ENCODE measurements at places on chromosomes 4 and X.

DNA sequence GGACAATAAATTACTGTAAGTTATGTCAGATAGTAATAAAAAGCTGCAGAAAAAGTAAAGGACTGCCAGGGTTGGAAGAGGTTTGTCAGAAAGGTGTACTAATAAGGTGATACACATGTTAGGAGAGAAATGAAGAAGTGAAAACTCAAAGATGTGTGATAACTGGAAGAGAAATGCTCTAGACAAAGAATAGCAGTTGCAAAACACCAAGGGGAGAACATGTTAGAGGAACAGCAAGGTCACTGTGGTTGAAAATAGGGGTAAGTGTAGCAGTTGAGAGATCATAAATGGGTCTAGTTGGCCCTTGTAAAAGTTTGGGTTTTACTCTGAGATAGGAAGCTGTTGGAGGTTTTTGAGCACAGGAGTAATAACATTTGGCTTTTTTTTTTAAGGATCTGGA is 46.9 kb downstream of the HSPA4L start:
- DNase-seq: no peak

DNA sequence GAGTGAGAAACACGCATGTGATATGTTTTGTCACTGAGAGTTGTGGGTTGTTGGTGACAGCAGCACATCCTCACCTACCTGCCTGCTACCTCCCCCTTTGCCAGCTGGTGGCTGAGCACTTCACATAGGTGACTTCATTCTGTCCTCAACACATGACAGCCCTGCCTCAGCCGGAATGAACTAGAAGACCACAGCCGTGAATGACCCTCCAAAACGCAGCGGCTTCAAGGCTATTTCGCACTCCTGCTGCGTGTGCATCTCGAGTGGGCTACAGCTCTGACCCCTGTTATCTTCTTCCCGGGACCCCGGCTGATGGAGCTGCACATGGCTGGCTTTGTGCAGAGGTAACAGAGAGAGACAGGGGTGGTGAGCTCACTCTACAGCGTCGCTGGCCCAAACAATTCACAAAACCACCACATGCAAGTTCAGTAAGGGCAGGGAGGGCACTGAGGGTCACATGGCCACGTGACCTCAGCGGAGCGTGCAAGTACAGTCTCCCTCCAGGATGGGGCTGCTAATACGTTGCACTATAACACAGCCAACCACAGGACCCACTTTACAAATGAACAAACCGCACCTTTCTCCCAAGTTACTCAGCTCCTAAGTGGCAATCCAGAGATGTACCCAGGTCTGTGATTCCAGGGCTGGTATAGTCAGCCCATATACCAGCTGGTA is 6.3 kb upstream of the PPP2R2C start:
- no peak for DNase-seq

GRCh38 chrX:17527135-17527701 is 152.2 kb downstream of the NHS start:
- DNase-seq: peak; percentile 21

DNA sequence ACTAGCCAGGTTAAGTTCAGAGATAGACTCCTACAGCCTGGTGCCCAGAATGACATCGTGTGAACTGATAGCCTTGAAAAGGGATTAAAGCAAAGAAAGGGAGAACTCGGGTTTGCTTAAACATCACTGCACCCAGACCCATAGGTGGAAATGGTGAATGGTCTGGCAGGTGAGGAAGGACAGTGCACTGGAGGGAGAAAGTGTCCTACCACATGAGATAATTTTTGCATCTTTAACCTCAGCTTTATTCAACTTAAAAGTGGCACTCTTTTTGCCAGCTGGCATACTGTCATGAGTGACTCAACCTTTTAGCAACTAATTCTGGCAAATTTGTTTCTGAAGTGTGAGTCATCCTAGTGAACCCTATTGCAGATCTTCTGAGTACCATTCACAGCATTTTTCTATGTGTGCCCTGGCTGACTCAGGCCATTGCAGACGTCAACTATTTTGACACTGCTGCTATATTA is 53.0 kb upstream of the DAPP1 start:
- no peak for DNase-seq

DNA sequence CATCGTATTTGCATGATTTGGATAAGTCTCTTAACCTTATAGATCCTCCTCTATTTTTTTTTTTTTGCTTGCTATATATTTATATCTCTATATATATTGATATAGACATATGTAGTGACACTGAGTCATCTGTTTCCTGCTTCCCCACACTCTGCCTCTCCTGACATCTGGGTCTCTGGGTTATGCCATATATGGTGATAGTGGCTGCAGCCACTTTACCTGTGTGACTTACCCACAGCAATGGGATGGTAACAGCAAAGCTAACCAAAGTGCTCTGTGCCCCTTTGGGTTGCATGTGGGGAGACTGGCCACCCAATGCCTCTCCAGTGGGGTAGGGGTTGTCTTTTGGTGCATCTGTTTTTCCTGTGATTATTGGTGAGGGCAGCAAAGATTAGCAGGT is 14.5 kb downstream of the CMC4 start:
- no peak for DNase-seq

DNA sequence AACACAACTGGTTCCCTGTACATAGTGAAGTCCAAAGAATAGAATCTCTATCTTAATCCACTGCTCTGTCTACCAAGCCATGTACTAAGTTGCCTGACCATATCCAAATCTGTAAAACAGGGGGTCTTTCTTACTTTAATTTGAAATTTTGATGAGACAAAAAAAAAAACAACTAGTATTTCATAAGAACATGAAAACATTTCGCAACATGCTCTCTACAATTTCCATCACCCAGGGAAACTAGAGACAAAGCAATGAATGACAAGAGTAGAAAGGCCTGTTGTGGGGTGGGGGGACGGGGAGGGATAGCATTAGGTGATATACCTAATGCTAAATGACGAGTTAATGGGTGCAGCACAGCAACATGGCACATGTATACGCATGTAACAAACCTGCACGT is 279.9 kb downstream of the PPP3CA start:
- no peak for DNase-seq

DNA sequence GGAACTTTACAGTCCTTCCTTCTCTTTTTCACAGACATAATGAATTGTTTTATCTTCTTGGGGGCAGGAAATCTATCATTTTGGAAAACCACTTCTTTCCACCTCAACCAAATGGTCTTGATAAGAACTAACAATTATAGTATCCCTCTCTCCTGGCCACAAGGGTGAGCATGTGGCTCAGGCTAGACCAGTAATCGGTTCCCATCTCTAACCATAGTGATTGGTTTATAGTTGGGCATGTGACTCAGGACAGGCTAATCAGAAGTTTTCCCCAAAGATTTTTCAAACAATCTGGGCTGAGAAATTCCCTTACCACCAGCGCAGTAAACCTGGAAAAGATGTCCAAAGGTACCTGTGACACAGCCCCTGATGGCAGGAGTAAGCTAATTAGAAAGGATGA is 4.0 kb upstream of the CXorf66 start:
- no peak for DNase-seq

GRCh38 chrX:65926095-65927019 is 113.5 kb downstream of the VSIG4 start:
- DNase-seq: no peak

DNA sequence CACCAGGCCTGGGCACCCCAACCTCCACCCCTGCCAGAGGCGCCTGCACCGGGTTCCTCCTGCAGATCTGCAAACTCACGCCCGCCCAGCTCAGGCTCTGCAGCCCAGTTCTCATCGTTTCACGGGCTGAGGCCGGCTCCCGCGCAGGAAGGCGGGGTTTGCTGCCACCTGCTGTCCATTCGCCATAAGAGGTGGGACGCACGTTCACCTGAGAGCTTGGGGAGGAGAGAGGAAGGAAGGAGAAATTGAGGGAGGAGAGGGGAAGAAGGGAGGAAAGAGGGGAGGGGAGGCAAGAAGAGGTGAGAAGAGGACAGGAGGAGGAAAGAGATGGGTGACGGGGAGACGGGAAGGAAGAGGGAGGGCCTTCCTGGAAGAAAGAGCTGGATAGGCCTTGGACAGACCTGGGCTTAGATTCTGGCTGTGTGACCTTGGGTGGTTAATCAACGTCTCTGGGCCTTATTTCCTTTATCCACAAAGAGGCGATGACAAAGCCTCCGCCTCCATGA is 114.5 kb downstream of the ADRA2C start:
- DNase-seq: no peak

DNA sequence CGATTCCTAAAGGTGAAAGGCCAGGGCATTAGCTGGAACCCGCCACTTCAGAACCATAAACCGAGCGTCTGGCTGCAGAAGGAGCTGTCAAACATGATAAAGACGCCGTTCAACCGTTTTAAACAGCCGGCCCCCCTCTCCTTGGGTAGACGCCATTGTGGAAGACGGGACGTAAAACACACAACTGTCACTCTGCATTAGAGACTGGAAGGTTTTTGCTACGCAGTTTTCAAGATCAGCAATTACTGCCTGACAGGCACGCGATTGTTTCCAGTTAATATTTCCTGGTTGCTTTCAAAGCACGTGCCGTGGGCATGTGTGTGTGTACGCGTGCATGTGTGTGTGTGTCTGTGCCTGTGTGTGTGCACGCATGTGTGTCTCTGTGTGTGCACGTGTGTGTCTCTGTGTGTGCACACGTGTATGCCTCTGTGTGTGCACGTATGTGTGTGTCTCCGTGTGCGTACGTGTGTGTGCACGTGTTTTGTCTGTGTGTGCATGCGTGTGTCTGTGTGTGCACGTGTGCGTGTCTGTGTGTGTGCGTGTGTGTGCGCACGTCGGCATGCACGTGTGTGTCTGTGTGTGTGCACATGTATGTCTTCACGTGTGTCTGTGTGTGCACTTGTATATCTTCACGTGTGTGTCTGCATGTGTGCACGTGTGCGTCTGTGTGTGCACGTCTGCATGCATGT is 48.8 kb downstream of the SHOX start:
- DNase-seq: no peak

GRCh38 chr4:60682901-60683300 is 517.2 kb upstream of the ADGRL3 start:
- no peak for DNase-seq

- DNase-seq: no peak
Measured at GRCh38 chr4:5568931-5569330, 139.4 kb downstream of the EVC2 start.

- no peak for DNase-seq
Measured at GRCh38 chrX:130212371-130212770, 40.6 kb downstream of the RAB33A start.

- no peak for DNase-seq
Measured at GRCh38 chr4:2361366-2362265, 56.8 kb downstream of the ZFYVE28 start.
